ENCODE measurements at places on chromosomes 1 and 21.
A peak's percentile ranks its signal among the peaks of the same experiment; 100 is the strongest.

DNA sequence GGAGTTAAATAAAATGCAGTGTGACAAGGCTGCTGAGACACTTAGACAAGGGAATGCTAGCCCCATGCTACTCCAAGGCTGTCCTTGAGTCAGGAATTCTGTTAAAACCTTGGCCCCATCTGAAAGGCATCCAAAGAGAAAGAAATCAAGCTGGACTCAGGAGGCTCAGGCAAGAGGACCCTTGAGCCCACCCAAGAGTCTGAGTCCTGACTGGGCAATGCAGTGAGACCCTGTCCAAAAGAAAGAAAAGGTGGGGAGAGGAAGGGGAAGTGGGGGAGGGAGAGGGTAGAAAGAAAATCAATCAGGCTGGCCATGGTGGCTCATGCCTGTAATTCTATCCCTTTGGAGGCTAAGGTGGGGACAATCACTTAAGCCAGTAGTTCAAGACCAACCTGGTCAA lies 26.7 kb downstream of the CLSTN1 start:
- no peak for DNase-seq

DNA sequence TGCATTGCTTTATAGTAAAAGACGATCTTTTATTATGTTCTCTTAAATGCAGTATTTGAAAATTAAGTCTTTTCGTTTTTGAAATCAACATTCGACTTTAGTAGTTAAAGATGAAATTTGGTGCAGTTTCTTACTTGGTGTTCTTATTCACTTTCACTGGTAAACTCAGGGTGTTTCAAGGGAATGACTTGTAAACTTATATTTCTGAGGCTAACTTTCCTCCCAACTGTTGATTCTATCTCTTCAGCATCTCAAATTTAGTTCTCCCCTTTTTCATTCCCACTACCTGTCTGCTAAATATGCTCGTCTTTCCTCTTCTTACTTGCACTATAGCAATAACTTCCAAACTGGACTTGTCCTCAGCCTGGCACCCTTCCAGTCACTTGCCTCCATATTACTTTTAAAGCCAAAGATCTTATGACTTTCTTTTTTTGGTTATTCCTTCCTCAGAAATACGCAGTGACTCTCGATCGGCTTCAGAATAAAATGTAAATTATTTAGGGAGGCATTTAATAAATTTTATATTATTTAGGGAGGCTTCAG lies 988 bp downstream of the SLC35A3 start:
- DNase-seq = no peak

GRCh38 chr1:61131716-61132115 lies 49.4 kb downstream of the NFIA start:
- no peak for DNase-seq

- DNase-seq = peak; percentile 35
Measured at GRCh38 chr1:110235834-110236682, 25.9 kb downstream of the KCNC4 start.

- DNase-seq = no peak
Measured at GRCh38 chr1:34590211-34590623, 164.6 kb upstream of the GJB5 start.

DNA sequence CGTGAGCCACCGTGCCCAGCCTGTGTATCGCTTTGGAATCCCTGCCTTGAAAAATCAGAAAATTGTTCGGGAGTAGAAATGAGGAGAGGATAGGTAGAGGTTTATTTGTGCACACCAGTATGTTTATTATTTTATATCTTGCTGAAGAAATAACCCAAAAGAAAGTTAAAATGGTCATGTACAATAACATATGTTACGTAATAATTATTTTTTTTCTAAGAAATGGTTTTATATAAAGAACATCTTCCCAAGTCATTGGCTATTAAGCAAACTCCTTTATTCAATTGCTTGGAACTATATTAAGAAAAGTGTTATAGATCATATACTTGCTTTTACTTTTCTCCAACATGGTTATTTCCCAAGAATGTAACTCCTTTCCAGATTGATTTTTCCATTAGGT lies 171.8 kb downstream of the PHTF1 start:
- no peak for DNase-seq

GRCh38 chr1:29825941-29826415 lies 589.7 kb downstream of the PTPRU start:
- DNase-seq = no peak

DNA sequence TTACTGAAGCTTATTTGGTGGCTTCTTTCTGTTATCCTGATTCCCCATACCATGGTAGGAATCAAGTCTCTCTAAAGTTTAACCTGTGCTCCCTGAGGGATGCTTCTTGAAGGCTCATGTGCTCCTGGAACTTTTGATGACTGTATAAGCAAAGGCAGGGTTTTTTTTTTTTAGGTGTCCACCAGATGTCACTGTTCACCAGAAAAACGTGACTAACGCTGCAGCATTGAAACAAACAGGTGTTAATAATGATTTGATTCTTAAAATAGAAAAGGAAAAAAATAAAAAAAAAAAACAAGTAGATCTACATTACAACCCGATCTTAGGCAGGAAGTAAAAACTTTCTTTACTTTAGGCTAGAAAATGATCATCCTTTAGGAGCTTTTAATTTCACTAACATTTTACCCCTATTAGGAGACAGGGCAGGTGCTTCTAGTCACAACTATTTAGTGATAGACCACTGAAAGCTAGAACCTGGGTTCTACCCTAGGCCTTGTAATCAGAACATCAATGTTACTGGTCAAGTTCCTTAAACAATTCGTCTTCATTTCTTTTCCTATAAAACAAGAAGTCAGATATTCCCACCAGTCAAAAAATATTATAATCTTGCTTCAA lies 223.0 kb downstream of the PLA2G4A start:
- DNase-seq = no peak

DNA sequence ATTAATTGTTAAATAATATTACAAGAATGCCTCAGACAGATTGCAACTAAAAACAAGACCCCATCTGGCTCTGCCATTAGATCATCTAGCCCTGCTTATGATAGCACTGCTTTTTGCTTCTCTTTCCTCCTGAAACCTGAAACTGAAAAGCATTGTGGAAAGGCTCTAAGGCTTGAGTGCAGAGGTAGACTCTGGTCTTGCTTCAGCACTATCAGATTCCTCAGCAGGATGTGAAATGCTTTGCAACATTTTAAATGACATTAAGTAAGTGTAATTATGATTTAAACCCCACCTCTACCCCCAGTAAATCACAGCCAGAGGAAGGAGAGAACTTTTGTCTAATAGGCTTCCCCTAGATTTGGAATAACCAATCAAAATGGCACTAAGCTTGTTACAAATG lies 32.9 kb downstream of the PHC2 start:
- DNase-seq = no peak

GRCh38 chr1:196063952-196064351 lies 544.3 kb downstream of the KCNT2 start:
- no peak for DNase-seq

GRCh38 chr1:70143048-70143659 lies 62.2 kb downstream of the LRRC40 start:
- DNase-seq = no peak

- DNase-seq = peak; percentile 97
Measured at GRCh38 chr1:227787513-227788270, 27.8 kb upstream of the PRSS38 start.

DNA sequence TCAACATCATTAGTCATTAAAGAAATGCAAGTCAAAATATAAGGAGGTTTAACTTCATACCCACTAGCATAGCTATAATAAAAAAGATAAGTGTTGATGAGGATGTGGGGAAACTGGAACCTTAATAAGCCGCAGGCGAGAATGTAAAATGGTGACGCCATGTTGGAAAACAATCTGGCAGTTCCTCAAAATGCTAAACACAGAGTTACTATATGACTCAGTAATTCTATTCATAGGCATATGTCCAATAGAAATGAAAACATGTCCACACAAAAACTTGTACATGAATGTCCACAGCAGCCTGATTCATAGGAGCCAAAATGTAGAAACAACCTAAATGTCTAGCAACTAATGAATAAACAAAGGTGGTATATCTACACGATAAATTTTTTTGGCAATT lies 23.2 kb downstream of the DDX59 start:
- DNase-seq = no peak

DNA sequence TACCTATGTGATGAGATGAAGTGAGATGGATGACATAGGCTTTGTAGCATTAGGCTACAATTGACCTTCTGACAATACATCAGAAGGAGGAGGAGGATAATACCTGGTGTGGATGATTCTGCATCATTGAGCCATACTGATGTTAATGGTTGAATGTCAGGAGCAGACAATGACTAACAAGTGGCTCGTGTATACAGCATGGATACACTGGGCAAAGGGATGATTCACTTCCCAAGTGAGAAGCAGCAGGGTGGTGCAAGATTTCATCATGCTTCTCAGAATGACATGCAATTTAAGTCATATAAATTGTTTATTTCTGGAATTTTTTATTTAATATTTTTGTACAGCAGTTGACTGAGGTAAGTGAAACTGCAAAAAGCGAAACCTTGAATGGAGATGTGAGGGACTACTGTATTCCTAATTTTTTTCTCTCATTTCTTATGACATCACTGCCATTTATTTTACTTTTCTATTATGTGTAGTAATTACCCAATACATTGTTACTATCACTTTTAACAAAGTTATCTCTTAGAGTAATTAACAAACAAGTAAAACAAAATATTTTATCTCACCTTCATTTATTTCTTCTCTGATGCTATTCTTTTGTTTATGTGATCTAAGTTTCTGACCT lies 34.4 kb upstream of the COP1 start:
- DNase-seq = no peak

GRCh38 chr1:165884690-165885304 lies 57.4 kb downstream of the UCK2 start:
- peak; percentile 39 for DNase-seq

DNA sequence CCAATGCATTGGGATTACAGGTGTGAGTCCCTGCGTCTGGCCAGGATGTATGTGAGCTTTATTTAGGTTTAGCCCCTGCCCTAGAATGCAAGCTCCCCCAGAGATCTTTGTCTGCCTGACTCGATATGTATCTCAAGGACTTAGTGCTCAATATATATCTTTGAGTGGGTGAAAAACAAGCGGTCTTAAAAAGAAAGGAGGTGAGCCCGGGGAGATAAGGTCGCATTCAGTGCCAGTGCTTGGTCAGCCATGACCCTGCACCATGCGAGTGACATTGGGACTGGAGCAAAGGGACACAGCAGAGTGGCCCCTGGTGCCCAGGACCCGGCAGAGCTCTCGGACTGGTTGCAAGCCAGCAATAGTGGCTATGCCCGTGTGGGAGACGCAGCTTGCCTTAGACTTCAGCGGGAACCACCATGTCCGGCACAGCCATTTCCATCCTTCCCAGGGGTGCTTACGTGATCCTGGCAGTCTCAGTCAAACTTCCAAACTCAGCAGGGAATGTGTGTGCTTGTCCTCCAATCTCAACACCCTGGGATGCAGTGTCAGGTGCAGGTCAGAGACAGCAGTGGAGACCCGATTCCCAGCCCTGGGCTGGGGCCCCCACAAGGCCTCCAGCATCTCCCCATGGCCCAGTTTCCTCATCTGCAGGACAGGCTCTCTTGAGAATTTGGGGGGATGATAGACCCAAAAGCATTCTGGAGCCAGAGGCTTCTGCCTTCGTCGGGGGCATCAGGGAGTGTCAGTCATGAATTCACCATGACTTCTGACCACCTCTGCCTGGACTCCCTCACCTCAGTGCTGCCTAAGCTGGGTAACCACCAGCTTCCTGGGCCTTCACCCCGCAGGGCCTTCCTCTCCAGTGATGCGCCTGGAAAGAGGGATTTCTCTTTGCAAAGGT lies 1.8 kb downstream of the MX2 start:
- no peak for DNase-seq

- DNase-seq = no peak
Measured at GRCh38 chr1:30535595-30536325, 187.6 kb downstream of the MATN1 start.

- no peak for DNase-seq
Measured at GRCh38 chr21:32322103-32322502, 23.4 kb downstream of the MRAP start.

DNA sequence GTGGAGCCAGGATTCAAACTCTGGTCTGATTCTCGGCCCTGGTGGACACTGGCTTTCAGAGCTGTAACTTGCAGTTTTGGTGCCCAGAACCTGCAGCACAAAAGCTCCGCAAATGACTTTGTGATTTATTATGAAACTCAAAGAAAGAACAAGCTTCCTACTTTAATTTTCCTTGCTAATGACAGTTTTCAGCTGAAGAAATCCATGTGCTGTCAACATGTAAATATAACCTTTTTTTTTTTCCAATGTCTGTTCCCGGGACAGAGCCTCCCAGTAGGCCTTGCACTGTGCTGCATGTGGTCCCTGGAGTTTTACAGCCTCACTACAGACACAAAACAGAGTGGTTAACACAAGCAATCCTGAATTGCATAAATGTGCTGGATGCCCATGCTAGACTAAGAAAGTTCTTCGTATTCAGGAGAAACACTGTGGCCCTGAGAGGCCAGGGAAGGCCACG lies 62.3 kb upstream of the ANGPTL1 start:
- no peak for DNase-seq

- no peak for DNase-seq
Measured at GRCh38 chr1:239527051-239527693, 140.8 kb downstream of the CHRM3 start.

DNA sequence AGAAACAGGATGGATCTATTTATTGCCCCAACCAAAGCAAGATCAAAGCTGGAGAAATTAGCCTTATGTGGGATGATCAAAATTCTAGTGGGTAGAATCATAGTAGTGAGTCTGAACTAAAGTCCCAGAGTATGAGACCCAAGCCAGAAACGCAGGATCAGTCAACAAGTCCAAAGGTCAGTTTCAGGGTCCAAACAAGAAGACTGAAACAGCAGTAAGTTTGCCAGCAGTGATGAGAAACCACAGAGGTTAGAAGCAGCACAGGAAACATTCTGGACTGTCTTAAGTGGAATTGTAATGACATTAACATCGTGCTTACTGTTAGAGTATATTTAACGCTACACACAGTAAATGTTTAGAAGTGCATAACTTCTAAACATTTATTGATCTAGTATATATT lies 251.0 kb downstream of the LRRIQ3 start:
- DNase-seq = no peak

- DNase-seq = no peak
Measured at GRCh38 chr1:4624801-4625200, 29.6 kb upstream of the AJAP1 start.

- DNase-seq = no peak
Measured at GRCh38 chr1:151013518-151013917, 5.3 kb downstream of the PRUNE1 start.

DNA sequence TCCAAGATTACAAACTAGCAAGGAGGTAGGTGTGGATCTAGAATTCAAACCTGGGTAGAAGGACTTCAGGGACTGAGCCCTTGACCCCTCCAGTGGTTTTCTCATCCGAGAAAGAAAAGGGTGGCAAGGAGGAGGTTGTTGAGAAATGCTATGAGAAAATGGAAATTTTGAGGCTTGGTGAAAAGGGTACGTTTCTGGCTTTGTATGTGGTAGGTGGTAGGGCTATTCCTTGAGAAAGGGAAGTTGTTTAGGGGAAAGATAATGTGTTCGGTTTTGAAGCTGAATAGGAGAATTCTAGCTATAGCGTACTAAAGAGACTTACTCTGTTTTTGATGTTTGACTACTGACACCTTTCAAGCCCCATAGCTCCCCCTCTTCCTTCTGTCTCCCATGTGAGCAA lies 133.8 kb downstream of the CNIH3 start:
- DNase-seq = no peak

GRCh38 chr1:45205910-45206721 lies at the start of gene ZSWIM5:
Gene ZSWIM5 (minus strand): TSS chr1:45206605. CDS start chr1:45206350, 255 bp downstream.
- DNase-seq = peak; percentile 68

- DNase-seq = no peak
Measured at GRCh38 chr1:93851878-93852277, 27.1 kb downstream of the DNTTIP2 start.
